ENCODE measurements at places on chromosomes 4 and X.
A peak's percentile ranks its signal among the peaks of the same experiment; 100 is the strongest.

GRCh38 chr4:113838460-113838859, 76.9 kb upstream of the CAMK2D start:
- DNase-seq = no peak

DNA sequence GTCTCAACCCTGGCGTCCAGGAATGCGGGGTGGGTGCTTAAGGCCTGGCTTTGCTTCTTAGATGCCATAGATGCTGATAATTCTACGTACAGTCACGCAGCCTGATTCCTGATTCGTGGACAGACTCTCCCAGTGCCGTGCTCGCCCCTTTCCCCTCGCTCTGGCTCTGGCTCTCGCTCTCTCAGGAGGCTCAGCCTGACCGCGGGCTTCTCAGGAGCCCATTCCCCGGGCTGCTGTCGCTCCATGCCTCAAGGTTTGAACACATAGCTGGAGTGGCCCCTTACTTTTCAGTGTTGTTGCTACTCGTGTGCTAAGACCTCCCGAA, 59.2 kb upstream of the ZC4H2 start:
- DNase-seq = peak; percentile 20

- no peak for DNase-seq
Measured at GRCh38 chrX:31251336-31251735, 179.5 kb upstream of the FTHL17 start.

- no peak for DNase-seq
Measured at GRCh38 chr4:3638080-3638795, 106.0 kb upstream of the LRPAP1 start.

GRCh38 chr4:110196206-110196870, 2.1 kb downstream of the ELOVL6 start:
- DNase-seq = peak; percentile 28

- DNase-seq = no peak
Measured at GRCh38 chr4:41044165-41044564, 170.2 kb downstream of the APBB2 start.
